ENCODE measurements at places on chromosomes 2 and 18.

DNA sequence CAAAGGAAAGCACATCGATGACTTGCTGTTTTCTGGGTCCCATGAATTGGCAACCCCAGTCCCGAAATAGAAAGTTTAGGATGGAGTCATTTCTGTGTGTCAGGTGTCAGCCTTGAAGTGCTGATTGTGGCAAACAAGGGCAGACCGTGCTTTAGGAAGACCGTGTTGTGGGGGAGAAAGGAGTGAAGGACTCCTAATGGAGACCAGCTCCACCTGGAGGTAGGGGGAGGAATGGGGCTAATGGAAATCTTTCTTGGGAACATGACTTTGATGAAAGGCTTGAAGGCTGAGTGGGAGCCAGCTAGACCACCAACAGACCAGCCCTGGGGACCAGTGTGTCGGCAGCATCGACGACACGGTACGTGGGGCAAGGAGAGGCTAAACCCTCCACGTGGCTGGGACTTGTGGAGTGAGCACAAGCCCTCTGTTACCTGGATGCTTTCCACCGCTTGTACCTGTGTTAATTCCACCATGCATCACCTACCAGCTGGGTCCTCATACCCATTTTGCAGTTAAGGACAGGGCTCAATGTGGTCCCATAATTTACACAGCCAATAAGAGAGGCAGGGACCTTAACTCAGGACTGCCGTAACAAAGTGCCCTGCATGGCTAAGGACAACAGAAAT, 104.2 kb downstream of the SH3BP4 start:
- no peak for DNase-seq

- DNase-seq: no peak
Observed at GRCh38 chr18:55927831-55928230, 339.8 kb upstream of the TCF4 start.

DNA sequence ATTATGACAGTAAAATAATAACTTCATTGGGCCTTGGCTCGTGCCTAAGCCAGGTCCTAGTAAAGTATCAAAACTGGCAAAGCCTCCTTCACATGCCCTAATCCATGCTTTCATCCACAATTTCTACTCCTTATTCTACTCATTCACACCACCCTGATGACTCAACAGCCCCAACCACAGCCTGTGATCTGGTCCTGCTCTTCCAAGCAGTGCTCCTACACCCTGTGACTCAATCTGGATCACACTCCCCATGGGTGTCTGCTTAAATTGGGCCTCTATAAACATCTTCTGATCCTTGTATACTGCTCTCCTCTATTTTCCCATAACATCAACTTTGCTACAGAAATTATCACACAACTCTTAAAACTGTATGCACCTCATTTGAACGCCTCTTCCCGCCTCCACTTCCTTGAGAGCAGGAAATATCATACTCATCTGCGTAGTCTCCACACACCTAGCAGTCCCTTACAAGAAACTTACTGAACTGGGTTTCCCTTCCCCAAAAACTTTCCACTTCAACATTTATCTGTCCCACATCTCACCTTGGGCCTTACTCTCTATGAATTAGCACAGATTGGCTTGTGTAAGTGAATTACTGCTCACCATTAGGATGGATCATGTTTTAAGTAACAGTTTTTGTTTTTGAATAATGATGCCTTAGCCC, 15.9 kb downstream of the GTF3C3 start:
- no peak for DNase-seq

GRCh38 chr18:32383050-32383819, 87.4 kb downstream of the GAREM1 start:
- DNase-seq: no peak

DNA sequence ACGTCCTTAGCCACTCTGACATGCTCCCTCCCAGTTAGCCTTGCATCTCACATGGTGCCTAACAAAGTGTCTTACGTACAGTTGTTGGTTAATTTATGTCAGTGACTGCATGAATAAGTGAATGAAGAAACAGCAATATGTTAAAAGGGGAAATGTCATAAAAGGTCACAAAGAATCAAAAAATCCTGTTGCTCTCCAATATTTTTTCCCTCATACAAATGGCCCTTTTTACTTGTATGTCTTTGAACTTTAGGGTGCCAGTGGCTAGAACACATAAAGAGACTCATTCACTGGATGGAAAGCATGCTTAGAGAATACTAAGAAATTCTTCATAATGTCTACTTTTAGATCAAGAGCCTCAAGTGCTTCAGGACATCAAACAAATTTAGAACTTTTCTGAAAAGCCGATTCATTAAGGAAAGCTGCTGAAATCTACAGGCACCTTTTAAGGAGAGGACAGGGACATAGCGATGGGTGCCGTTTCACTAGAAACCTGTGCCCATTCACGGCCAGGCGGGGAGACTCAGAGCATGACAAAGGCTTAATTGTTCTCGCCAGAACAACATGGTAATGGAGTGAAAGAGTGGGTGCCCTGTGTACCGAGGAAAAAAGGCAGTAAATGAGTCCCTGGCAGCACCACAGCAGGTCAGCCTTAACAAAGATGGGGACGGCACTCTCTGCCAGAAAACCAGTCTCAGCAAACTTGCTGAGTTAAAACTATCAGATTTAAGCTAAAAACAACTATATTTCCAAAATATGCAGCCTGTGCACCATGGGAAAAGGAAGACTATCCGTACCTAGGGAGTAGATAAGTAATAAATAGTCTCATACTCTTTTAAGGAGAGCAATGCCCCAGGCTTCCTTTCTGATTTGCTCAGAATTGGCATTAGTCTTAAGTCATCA, 71.6 kb upstream of the SPTBN1 start:
- DNase-seq: no peak

DNA sequence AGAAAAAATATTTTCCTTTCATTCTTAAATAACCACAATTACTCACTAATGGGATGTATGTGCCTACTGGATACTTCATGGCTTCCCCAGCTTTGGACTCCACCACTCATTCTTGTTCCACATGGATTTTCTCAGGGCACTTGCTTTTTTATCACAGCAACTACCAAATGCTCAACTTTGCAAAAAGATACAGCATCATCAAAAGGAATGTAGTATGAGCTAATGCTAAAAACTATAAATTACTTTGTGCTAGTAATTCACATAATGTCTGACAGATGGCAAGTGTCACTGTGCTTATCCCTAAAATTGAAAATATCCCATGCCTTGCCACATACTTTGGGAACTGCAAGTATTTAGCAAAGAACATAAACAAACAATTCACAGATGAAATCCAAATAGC, 130.4 kb upstream of the ZFP36L2 start:
- DNase-seq: no peak

DNA sequence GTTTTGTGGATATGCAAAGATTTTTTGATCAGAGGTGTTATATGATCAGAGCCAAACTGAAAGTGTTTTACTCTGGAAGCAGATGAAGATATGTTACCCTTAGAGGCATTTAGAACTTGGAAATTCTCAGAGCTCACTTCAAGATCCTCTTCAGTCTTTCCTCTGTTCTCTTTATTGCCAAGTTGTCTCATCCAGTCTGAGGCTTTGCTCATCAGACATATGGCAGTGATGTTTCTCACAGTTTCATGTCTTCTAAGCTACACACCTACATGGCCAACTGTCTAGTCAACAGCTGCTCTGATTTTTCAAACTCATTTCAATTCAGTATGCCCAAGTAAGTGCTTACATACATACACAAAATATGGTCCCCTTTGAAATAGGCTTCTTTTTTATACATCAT, 1504.3 kb upstream of the PIK3C3 start:
- DNase-seq: no peak

DNA sequence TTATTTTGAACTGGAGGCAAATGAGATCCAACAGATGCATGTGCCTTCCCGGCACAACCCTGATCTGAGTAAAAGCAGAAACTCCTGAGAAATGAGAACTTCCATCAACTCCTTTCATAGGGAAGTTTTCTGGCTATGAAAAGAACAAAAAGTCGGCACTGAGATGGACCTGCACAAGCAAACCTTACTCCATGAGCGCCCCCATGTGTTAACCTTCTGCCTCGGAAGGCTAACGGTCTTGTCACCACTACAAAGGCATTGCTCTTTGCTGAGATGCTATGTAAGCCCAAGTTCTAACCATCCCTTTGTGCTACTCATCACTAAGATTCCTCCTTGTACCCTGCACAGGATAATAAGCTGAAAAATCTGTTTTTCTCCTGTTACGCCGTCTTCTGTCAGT, 57.3 kb upstream of the SULT1C3 start:
- no peak for DNase-seq

DNA sequence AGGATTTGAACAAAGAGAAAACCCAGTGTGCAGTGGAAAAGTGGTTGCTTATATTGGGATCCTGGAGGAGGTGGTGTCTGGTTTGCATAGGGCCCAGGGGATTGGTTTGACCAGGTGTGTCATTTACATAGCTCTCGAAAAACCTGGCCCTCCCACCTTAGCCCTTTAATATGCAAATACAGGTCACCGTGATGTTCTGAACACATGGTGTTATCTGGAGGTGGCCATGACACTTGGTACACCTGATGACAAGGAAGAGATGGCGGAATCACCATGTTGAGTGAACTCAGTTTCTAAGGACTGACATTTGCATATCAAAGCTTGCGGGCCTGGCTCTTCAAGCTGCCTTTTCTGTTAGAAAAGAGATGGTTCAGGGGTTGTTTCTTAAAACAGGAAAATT, 2.3 kb upstream of the NAPG start:
- DNase-seq: no peak

- DNase-seq: no peak
Observed at GRCh38 chr2:365367-366275, 77.7 kb upstream of the ALKAL2 start.

GRCh38 chr2:241870081-241870541, 582 bp downstream of the RTP5 start:
- DNase-seq: no peak

- DNase-seq: no peak
Observed at GRCh38 chr18:55999641-56000040, 411.6 kb upstream of the TCF4 start.

DNA sequence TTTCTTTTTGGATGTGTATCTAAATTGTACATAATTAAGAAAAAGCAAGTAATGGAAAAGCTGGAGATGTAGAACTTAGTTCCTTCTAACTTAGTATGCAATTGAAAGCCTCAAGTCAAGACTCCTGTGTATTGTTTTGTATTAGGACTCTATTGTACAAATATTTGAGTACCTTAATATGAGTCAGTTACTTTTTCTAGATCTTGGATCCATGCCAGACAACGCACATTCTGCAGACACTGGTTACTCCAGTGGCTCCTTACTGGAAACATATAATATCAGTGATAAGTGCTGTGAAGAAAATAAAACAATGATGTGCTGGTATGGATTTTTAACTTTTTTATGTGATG, 1.5 kb downstream of the SLC39A10 start:
- DNase-seq: no peak

GRCh38 chr2:217370391-217370790, 510.5 kb upstream of the TNP1 start:
- no peak for DNase-seq

GRCh38 chr18:45334191-45334590, 281.1 kb upstream of the SLC14A2 start:
- DNase-seq: no peak

DNA sequence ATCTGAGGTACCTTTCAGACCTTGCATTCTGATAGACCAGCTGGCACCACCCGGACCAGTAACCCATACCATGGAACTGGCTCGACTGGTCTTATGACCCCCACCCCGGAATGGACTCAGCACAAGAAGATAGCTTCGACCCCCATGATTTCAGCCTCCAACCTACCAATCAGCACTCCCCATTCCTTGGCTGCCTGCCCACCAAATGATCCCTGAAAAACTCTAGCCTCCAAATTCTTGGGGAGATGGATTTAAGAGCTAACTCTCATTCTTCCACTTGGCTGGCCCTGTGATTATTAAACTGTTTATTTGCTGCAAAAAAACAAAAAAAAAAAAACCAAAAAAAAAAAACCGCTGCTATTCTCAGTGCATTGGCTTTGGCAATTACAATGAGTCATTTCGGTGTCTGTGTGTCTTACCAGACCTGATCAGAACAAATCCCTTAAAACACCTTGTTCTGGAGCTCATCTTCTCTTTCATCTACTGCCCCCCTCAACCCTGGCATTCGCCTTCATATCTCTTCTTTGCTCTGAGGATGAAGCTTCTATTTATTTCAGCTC, 60.1 kb upstream of the KIF5C start:
- no peak for DNase-seq

- no peak for DNase-seq
Observed at GRCh38 chr18:48191494-48191893, 217.7 kb downstream of the ZBTB7C start.

DNA sequence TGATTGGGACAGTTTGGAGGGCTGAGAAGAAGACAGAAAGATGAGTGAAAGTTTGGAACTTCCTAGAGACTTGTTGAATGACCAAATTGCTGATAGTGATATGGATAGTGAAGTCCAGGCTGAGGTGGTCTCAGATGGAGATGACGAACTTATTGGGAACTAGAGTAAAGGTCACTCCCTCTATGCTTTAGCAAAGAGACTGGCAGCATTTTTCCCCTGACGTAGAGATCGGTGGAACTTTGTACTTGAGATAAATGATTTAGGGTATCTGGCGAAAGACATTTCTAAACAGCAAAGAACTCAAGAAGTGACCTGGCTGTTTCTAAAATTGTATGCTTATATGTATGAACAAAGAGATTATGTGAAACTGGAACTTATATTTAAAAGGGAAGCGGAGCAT, 221.2 kb upstream of the KCNJ3 start:
- no peak for DNase-seq

GRCh38 chr18:10131081-10131459, 217.3 kb downstream of the VAPA start:
- no peak for DNase-seq

GRCh38 chr2:3785220-3785889, 82.0 kb downstream of the DCDC2C start:
- DNase-seq: no peak

- DNase-seq: no peak
Observed at GRCh38 chr2:235638541-235639427, 144.9 kb downstream of the AGAP1 start.

- DNase-seq: no peak
Observed at GRCh38 chr2:20326163-20326780, 24.4 kb downstream of the PUM2 start.

- no peak for DNase-seq
Observed at GRCh38 chr2:1082456-1083205, 132.0 kb downstream of the SNTG2 start.

- no peak for DNase-seq
Observed at GRCh38 chr18:50847192-50847591, 27.4 kb upstream of the MRO start.

GRCh38 chr2:20977520-20978180, 66.2 kb downstream of the APOB start:
- DNase-seq: no peak

GRCh38 chr2:233131936-233132720, 72.0 kb downstream of the INPP5D start:
- no peak for DNase-seq

- no peak for DNase-seq
Observed at GRCh38 chr2:226802573-226802972, 3.0 kb upstream of the IRS1 start.

GRCh38 chr2:26940001-26940400, 30.4 kb upstream of the MAPRE3 start:
- DNase-seq: no peak
